ENCODE measurements at places on chromosomes 7 and 10. TPM values are rescaled to one million over a fixed set of nuclear protein-coding genes. Genes with fewer than 3 reads are reported as not detected.

DNA sequence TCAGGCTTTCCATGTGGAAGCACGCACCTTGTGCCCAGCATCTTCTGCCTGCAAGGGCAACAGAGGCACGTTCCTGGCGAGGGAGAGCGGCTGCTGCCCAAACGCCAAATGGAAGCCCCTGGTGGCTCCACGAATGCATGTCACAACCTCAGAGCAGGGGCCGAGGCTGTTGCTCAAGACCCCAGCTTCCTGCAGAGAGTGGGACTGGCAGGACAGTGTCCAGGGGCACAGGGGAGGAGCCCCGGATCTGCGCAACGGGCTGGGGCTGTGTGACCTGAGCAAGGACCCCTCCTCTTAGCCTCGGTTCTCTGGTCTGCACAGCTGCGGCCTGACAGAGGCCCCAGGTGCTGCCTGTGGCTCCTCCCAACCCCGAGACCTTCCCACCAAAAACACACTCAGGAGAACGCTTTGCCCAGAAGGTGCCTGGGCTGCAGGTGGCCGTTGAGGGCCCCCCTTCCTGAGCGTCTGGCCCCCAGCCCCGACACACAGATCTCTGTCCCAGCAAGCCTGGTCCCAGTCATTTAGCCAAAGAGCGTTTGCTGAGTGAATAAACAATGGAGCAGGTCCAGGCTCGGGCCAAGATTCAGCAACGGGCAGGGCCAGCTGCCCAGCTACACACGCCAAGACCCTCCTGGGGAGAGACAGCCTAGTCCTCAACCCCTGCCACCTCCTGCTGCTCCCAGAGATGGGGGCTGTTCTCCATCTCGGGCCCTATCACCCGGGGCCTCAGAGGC, 1.2 kb downstream of the MICALL2 start:
- DNase-seq = no peak

GRCh38 chr7:140230516-140230860, 53.7 kb upstream of the KDM7A start:
- peak; percentile 26 for DNase-seq

DNA sequence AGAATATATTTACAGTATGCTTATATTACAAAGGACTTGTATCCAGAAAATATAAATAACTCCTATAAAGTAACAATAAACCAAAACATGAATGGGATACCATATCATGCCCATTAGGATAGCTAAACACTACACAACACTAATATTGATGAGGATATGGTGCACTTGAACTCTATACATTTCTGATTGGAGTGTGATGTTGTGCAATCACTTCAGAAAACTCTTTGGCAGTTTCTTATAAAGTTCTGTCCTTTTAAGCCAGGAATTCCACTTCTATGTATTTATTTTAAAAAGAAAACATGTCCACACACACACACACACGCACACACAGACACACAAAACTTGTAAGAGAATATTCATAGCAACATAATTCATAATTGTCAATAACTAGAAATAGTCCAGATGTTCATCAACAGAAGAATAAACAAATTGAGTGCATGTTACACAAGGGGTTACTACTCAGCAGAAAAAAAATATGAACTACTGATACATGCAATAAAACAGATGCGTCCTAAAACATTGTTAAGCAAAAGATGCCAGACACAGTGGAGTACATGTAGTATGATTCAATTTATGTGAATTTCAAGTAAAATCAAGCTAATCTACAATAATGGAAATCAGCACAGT, 416.0 kb downstream of the PLXDC2 start:
- DNase-seq = no peak

- DNase-seq = no peak
These were observed 235.7 kb downstream of the PRPF18 start for GRCh38 chr10:13822490-13822889.

The CNNM2 gene
- 5.9 TPM for total RNA-seq

All from pancreas (tissue), 10 donors.